Tibial nerve (tissue), 4 donors: ENCODE measurements at places on chromosomes 2 and 18. TPM values are rescaled to one million over a fixed set of nuclear protein-coding genes. Genes with fewer than 3 reads are reported as not detected.
A peak's percentile ranks its signal among the peaks of the same experiment; 100 is the strongest.

DNA sequence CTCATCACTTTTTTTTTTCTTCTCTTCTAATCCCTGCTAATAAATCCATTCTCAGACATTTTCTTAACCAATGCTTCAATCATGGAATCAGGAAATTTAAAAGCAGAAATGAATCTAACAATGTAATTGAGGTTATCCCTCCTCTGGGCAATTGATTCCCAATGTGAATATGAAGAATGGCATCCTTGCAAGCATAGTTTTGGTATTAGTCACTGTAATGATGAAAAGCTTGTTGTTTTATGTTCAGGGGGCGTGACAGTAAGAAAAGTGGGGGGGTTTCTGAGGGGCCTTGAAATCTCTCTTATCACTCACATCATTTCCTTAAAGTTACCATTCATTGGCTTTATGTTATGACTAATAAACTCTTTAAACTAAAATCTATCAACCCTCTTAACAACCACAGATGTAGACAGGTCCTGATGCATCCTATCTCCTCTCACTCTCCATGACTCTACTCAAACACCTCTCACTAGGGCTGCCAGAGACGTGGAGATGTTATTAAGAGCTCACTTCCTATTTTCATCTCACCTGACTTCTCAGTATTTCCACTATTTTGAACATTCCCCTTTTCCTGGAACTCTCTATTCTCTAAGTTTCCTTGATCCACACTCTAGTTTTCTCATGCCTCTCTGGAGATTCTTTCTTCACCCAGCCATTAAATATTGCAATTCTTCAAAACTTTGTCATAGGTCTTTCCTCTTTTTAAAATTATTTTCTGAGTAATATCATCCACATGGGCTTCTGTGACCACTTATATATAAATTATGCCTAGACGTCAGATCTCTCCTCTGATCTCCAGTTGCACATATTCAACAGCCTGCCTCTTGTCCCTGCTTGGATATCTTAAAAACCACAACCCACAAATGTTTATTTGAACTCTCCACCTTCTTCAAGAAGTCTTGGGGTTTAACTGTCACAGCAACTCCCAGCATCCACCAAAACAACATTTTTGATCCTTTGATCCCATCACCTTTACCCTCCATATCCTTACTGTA lies 332.9 kb downstream of the CDH2 start:
- no peak overlapping the region for H3K27ac ChIP-seq
- H3K36me3 ChIP-seq = no peaks in the 10 kb centered on the region
- no peaks in the 10 kb centered on the region for H3K27me3 ChIP-seq
- no peaks in the 10 kb centered on the region for H3K4me1 ChIP-seq
- no peak overlapping the region for H3K4me3 ChIP-seq
- DNase-seq = no peak

DNA sequence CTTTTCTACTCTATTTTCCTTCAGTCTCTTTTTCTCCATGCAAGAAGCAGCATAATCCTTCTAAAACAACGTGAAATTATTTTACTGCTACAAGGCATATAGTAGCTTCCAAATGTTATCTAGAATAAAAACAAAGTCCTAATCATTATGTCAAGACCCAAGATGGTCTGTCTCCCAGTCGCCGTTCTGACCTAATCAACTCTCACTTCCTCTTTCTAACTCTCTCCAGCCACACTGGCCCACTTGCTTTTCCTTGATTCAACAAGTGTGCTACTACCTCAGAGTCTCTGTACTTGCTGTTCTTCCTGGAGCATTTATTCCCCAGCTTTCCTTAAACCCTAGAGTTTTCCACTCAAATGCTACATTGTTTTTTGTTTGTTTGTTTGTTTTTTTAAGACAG lies 1491.2 kb downstream of the LRP1B start:
- H3K27me3 ChIP-seq = no peaks in the 10 kb centered on the region
- no peaks in the 10 kb centered on the region for H3K4me1 ChIP-seq
- no peak for DNase-seq
- H3K4me3 ChIP-seq = no peak overlapping the region
- H3K27ac ChIP-seq = no peak overlapping the region
- no peaks in the 10 kb centered on the region for H3K36me3 ChIP-seq

GRCh38 chr2:3282056-3282998 lies 95.3 kb downstream of the EIPR1 start:
- no peak overlapping the region for H3K4me3 ChIP-seq
- peaks cover 26% of the 10 kb centered on the region for H3K36me3 ChIP-seq
- no peaks in the 10 kb centered on the region for H3K27me3 ChIP-seq
- no peak overlapping the region for H3K27ac ChIP-seq
- no peak for DNase-seq
- no peaks in the 10 kb centered on the region for H3K4me1 ChIP-seq

DNA sequence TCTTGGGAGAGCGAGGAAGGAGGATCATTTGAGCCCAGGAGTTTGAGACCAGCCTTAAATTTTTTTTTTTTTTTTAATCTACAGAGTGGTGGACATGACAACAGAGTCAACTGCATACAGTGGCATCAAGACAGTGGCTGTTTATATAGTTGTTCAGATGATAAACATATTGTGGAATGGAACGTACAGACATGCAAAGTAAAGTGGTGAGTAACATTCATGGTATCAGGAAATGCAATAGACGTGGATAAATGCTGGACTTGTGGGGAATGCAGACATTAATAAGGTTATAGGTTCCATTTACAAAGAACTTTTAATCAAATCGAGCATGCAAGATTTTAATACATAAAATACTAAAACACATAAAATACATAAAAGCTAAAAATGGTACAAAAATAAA lies 11.9 kb downstream of the WDR43 start:
- no peak for DNase-seq
- no peaks in the 10 kb centered on the region for H3K36me3 ChIP-seq
- no peaks in the 10 kb centered on the region for H3K27me3 ChIP-seq
- H3K4me3 ChIP-seq = no peak overlapping the region
- peaks cover 13% of the 10 kb centered on the region for H3K4me1 ChIP-seq

DNA sequence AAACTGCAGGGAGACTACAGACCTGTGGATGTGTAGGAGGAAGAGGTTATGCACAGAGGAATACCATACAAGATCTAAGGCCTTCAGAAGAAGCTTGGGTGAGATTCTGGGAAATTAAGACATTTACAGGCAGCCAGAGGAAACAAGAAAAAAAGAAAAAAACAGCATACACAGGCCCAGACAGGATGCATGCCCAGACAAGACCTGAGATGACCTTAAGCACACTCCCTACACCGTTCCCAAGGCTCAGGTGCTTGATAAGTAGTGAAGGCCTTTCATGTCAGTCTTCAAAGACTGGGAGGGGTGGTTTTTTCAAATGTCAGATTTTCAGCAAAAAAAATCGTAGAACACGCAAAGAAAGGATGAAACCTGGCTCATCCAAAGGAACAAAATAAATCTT lies 83.0 kb downstream of the CCDC138 start:
- no peaks in the 10 kb centered on the region for H3K27me3 ChIP-seq
- H3K4me1 ChIP-seq = no peaks in the 10 kb centered on the region
- no peaks in the 10 kb centered on the region for H3K36me3 ChIP-seq
- H3K27ac ChIP-seq = no peak overlapping the region

GRCh38 chr2:161379740-161380139 lies 36.4 kb upstream of the TBR1 start:
- no peak for DNase-seq
- H3K27ac ChIP-seq = no peak overlapping the region
- H3K27me3 ChIP-seq = no peaks in the 10 kb centered on the region
- no peak overlapping the region for H3K4me3 ChIP-seq
- H3K4me1 ChIP-seq = no peaks in the 10 kb centered on the region

DNA sequence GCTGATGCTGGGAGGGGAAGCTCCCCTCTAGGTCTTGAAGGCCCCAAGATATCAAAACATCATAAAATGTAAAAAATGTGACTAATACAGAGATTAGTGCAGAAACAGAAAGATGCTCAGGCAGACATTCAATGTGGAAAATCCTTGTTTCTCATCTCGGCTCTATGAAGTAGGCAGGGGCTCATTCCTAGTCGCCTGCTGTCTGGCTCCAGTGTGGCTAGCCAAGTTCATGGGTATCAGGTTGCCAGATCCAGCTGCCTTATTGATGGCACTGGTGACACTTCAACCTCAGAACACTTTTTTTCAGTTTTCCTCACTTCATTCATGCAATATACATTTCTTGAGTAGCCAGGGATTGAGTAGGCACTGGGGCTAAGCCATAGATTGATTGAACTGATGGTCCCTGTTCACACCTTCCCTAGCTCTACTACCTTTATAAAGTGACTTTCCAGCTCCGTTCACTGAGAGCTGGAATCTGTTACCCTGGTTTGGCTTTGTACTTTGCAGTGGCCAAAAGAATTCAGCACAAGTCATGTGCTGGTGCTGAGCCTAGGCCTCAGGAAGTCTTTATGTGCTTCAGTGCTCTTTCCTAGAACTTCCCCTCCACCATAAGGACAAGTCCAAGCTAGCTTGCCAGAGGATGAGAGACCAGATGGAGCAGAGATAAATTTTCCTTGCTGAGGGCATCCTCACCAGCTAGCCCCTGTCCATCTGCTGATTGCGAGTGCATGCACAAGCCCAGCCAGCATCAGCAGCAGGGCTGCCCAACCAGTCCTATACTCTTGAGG lies 373.6 kb upstream of the ST6GAL2 start:
- no peaks in the 10 kb centered on the region for H3K4me1 ChIP-seq
- no peak overlapping the region for H3K4me3 ChIP-seq
- no peaks in the 10 kb centered on the region for H3K27me3 ChIP-seq
- no peaks in the 10 kb centered on the region for H3K36me3 ChIP-seq

- H3K27me3 ChIP-seq = no peaks in the 10 kb centered on the region
- H3K4me1 ChIP-seq = peaks cover 56% of the 10 kb centered on the region
Measured at GRCh38 chr2:148721991-148722777, 77.6 kb downstream of the EPC2 start.

- no peak overlapping the region for H3K4me3 ChIP-seq
- H3K27ac ChIP-seq = no peak overlapping the region
- peaks cover 32% of the 10 kb centered on the region for H3K27me3 ChIP-seq
- H3K4me1 ChIP-seq = peaks cover 8% of the 10 kb centered on the region
Measured at GRCh38 chr2:10549195-10549594, 101.1 kb upstream of the ODC1 start.

- no peaks in the 10 kb centered on the region for H3K4me1 ChIP-seq
- DNase-seq = no peak
- no peaks in the 10 kb centered on the region for H3K36me3 ChIP-seq
- no peak overlapping the region for H3K4me3 ChIP-seq
- no peaks in the 10 kb centered on the region for H3K27me3 ChIP-seq
- no peak overlapping the region for H3K27ac ChIP-seq
Measured at GRCh38 chr2:9657083-9657482, 26.3 kb upstream of the YWHAQ start.

- no peak overlapping the region for H3K4me3 ChIP-seq
- H3K27me3 ChIP-seq = no peaks in the 10 kb centered on the region
- H3K4me1 ChIP-seq = no peaks in the 10 kb centered on the region
- H3K36me3 ChIP-seq = no peaks in the 10 kb centered on the region
- no peak for DNase-seq
- H3K27ac ChIP-seq = no peak overlapping the region
Measured at GRCh38 chr18:13618760-13619438, 107.5 kb downstream of the FAM210A start.

GRCh38 chr2:86011449-86011941 lies 94.2 kb downstream of the POLR1A start:
- H3K36me3 ChIP-seq = no peaks in the 10 kb centered on the region
- H3K27me3 ChIP-seq = no peaks in the 10 kb centered on the region
- H3K27ac ChIP-seq = no peak overlapping the region

DNA sequence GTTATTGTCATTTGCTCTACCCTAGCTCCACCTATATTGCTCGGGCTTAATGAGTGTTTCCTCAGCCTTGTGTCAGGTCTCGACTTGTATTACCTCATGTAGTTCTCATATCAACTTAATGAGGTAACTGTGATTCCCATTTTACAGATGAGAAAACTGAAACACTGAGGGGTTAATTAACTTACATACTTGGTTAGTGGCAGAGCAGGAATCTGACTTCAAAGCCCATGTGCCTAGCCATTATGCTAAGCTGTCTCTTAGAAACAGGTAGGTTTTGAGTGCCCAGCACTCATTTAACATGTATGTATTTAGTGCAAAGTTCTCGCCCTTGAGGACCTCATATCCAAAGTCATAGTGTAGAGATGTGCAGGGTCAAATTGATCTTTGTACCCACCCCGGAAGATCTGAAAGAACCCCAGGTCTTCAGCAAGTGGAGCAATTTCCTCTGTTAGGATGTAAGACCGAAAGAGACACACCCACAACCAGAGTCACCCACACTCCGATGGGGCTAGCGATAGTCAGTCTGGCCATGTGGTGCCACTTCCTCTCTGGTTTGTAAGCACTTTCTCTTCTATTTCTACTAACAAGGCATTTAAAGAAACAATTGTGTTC lies 121.0 kb upstream of the SLC39A10 start:
- peak overlapping the region; percentile 37 for H3K27ac ChIP-seq
- H3K4me1 ChIP-seq = peaks cover 3% of the 10 kb centered on the region
- H3K27me3 ChIP-seq = no peaks in the 10 kb centered on the region
- no peak for DNase-seq
- H3K36me3 ChIP-seq = no peaks in the 10 kb centered on the region
- H3K4me3 ChIP-seq = no peak overlapping the region

- no peaks in the 10 kb centered on the region for H3K36me3 ChIP-seq
- DNase-seq = no peak
- no peaks in the 10 kb centered on the region for H3K27me3 ChIP-seq
- no peak overlapping the region for H3K27ac ChIP-seq
Measured at GRCh38 chr2:102975996-102976975, 214.5 kb downstream of the TMEM182 start.

DNA sequence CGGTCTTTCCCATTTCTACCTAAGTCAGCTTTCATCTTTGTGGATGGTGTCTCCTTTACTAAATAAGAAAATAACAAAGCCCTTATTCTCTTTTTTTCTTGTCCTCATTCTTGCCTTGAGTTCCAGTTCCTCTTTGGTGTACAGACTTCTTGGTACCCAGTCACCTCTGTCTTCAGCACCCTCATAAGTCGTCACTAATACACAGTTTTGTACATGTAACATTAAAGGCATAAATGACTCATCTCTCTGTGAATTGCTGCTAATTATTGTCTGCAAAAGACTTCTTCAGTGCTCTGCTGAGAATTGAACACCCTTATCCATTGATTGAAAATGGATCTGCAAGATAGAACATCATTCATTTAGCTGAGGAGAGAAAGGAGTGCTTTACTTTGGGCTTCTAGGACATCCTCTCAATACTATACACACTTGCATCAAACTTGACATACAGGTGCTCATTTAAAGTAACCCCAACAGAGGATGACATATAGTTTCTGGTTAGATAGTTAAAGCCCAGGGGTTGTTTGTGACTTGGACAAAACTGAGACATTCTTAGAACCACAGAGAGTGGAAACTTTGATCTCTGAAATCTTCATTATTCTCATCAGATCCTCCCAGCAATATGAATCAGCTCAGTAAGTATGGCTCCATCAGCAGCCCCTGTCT lies 97.0 kb downstream of the XRCC5 start:
- no peak overlapping the region for H3K4me3 ChIP-seq
- H3K4me1 ChIP-seq = no peaks in the 10 kb centered on the region
- H3K27ac ChIP-seq = no peak overlapping the region
- DNase-seq = no peak
- H3K27me3 ChIP-seq = no peaks in the 10 kb centered on the region
- peaks cover 22% of the 10 kb centered on the region for H3K36me3 ChIP-seq

NR4A2 gene
- 31.5 TPM for total RNA-seq

RGPD3 gene
- total RNA-seq = 0.44 TPM

UPP2 gene
- not detected for total RNA-seq

STEAP3 gene
- 8.0 TPM for total RNA-seq

ASXL3 gene
- 7.2 TPM for total RNA-seq

PLCD4 gene
- total RNA-seq = 9.2 TPM

AMER3 gene
- total RNA-seq = not detected
